Stimulated activated CD4-positive, alpha-beta T cell treated with anti-CD3 and anti-CD28 coated beads, Interleukin-4, amount 100 ng/mL, for 1 hour (primary cell): ENCODE measurements at places on chromosomes 4 and X.

DNA sequence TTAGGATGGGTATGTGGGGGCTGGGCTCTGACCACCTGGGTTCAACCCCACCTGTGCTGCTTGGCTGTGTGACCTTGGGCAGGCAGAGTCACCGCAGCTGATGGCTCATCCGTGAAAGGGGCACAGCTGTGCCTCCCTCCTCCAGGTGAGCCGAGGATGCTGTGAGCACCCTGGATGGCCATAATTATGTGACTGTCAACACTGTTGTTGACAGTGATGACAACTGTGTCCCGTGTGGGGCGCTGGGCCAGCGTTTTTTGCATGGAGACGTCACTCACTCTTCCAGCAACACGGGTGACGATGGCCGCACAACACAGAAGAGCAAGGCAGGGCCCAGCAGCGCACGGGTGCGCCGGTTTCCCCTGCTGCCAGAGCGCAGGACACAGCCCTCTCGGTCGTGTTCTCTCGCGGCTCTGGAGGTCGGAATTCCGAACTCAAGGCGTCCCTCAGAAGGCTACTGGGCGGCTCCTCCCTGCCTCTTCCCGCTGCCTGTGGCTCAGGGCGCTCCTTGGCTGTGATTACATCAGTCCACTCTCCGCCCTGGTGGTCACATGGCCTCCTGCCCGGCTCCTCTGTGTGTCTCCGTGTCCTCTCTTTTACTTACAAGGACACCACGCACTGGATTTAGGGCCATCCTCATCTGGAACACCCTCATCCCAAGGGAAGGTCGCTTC lies 1.3 kb downstream of the SH3TC1 start:
- peak; percentile 29 for DNase-seq

GRCh38 chrX:122464341-122464740 lies 719.7 kb upstream of the GRIA3 start:
- DNase-seq: no peak

GRCh38 chr4:153110739-153111138 lies 93.5 kb upstream of the TRIM2 start:
- no peak for DNase-seq

- DNase-seq: no peak
These were observed 14.9 kb upstream of the CXCL8 start for GRCh38 chr4:73725510-73725909.

DNA sequence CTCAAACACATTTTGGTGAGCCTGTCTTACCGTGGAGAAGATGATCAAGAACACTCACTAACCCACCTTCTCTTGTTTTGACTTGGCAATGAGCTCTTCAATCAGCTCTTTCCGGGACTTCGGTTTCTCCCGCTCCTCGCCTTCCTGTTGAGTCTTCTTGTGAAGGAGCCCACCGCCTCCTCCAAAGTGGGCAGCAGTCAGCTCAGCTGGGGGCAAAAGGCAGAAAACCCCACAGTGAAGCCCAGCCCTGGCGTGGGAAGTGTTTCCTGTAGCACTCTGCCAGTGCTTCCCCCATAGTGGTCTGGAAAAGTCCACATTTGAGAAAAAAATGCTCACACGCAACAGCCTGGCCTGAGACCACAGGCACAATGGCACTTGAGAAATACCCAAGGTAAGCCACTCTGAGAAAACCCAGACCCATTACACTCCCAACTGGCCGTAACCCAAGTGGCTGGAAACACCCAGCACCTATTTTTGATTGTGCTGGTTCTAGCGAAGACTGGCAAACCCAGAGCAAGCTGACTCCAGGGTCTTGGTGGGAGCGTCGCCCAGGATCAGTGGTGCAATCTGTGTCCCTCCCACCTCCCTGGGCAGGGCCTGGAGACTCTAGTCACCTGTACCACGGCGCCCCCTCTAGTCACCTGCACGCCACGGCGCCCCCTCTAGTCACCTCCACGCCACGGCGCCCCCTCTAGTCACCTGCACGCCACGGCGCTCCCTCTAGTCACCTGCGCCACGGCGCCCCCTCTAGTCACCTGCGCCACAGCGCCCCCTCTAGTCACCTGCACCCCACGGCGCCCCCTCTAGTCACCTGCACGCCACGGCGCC lies 8.6 kb downstream of the NOP14 start:
- DNase-seq: peak; percentile 75

DNA sequence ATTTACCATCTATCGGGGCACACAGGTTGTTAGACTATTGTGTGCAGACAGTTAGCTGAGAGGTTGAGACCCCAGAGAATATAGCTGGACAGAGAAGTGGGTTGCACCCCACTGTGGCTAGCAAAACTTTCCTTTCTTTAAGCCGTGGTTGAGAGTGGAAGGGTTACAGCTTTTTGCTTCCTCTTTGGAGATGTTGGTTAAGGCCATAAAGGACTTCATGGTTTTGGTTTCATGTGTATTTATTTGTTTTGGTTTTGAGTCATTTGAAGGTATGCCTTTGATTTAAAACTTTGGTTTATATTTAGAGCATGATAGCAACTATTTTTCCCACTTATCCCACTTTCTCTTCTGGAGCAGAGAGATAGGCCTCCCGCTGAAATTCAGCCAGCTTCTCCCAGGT lies 274.3 kb upstream of the IL1RAPL1 start:
- no peak for DNase-seq

GRCh38 chr4:149121023-149121404 lies 678.8 kb upstream of the NR3C2 start:
- DNase-seq: no peak

DNA sequence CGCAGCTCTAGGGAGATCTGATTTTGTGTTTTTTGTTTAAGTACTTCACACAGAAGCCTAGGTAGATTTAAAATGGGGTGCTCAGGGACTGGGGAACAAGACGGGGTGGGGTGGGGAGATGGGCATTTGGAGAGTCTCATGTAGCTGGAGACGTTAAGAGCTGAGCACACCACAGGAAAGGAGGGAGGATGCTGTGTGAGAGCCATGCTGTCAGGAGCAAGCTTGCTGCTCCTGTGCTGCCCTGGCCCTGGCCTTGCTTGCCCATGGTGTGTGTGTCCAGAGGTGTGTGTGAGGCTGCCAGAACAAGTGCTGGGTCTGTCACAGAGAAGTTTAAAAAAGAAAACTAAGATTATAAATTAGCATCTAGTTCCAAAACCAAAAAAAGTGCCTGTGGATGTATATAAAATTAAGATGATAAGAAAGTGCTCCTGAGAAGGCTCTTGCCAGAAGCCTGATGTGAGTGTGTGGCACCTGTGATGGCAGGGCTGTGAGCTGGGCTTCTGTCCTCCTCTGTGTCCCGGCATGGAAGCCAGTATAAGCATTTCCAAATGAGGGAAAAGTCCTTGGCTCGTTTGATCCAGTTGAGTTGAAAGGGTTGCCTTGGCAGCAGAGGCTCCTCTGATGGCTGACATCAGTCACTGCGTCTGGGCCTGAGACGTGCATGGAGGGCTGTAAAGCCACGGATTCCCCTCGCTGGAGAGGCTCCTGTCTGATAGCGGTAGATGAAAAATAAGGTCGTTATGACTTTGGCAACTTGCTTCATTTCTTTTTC lies 63.5 kb downstream of the NELFA start:
- DNase-seq: no peak
